ENCODE measurements at places on chromosomes 2 and 18.

DNA sequence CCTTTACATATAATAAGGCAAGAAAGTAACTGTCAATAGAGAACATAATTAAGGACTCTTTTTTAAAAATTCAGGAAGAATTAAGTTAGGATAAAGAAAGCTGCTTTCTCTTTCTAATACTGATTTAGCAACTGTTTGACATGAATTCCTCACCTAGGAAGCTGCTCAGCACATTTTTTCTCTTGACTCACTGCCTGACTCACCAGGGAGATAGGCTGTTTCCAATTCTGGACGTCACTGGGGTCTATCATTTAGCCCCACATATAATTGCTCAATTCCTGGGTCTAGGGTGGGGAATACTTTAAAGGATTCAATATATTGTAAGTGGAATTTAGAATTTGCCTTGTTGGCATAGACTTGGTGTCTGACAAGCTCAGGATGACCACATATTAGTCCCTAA is 50.8 kb upstream of the UGP2 start:
- no peak for DNase-seq

DNA sequence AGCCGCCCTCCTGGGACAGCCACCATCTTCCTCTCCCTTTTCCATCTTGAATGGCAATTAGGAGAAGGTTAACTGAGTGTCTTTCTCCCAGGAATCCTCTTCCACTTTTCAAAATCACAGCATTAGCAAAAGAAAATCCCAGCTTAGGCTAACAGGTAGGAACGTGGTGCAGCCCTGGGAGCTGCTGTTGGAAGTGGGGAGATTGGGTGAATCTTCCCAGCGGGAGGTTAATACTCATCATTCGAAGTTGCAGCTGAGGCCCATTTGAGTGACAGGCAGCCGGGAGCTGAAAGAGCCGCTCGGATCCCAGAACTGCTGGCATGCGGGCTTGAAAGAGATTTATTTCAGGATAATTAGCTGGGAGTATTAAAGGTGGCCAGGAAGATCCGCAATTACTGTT is 306.0 kb downstream of the BCL11A start:
- no peak for DNase-seq

DNA sequence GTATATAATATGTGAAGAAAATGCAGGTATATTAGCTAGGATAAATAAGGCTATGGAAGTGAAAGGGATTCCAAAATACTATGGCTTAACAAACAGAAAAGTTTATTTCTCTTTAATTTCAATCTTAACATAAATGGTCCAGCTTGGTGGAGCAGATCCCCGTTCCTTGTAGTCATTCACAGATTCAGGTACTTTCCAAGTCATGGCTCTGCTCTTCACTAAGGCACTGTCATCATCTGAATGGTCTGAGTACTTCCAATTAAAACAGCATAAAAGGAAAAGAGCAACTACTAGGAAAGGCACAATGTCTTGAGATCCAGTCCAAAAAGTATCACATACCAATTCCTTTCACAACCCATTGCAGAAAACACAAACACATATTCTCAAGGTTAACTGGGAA is 63.4 kb downstream of the OLA1 start:
- no peak for DNase-seq

DNA sequence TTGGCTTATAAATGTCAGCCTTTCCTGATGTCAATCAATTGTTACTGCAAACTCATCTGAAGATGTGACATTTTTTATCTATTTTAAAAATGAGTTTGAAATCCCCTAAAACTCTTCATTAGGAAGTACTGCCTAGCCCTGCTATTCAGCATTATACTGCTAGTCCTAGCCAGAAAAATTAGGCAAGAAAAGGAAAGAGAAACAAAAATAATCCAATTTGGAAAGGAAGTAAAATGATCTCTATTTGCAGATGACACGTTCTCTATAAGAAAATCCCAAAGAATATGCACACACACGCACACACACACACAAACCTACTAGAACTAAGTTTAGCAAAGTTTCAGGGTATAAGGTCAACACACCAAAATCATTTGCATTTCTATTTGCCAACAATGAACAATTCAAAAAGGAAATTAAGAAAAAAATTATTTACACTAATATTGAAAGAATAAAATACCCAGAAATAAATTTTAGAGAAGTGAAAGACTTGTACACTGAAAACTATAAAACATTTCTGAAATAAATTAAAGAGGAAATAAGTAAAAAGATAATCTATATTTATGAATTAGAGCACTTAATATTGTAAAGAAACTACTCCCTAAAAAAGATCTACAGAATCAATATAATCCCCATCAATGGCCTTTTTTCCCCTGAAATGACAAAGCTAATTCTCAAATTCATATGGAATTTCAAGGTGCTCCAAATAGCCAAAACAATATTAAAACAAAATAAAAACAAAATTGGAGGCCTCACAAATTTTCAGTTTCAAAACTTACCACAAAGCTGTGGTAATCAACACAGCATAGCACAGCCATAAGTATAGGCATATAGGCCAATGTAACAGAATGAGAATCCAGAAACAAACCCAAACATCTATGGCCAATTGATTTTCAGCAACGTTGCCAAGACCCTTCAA is 433.7 kb upstream of the TRIB2 start:
- DNase-seq, result no peak

GRCh38 chr18:57630002-57630753 is 8.5 kb upstream of the NARS1 start:
- DNase-seq, result peak; percentile 90

DNA sequence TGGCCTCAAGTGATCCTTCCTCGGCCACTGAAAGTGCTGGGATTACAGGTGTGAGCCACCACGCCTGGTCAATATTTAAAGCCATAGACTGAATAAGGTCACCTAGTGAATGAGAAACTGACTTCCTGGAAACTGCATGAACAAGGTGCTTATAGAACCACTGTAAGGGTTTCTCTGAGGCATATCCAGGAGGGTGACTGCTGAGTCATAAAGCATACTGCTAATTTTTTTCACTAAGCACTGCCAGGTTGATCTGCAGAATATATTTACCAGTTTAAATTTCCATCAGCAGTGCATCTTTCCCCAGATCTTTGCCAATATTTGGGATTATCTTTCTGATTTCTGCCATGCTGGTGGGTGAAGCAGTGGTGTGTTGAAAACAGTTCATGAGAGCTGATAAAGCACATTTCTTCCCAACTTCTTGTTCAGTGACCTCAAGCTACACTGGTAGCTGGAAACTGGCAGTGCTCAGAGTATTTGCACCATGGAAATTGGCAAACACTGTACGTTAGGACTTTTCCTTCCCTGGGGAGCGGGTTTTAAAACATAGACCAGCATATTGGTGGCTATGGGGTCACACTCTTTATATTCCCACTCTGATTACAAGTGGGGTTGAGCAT is 4.2 kb upstream of the CLIP4 start:
- DNase-seq, result no peak

GRCh38 chr18:45437366-45437765 is 177.9 kb upstream of the SLC14A2 start:
- DNase-seq, result no peak

DNA sequence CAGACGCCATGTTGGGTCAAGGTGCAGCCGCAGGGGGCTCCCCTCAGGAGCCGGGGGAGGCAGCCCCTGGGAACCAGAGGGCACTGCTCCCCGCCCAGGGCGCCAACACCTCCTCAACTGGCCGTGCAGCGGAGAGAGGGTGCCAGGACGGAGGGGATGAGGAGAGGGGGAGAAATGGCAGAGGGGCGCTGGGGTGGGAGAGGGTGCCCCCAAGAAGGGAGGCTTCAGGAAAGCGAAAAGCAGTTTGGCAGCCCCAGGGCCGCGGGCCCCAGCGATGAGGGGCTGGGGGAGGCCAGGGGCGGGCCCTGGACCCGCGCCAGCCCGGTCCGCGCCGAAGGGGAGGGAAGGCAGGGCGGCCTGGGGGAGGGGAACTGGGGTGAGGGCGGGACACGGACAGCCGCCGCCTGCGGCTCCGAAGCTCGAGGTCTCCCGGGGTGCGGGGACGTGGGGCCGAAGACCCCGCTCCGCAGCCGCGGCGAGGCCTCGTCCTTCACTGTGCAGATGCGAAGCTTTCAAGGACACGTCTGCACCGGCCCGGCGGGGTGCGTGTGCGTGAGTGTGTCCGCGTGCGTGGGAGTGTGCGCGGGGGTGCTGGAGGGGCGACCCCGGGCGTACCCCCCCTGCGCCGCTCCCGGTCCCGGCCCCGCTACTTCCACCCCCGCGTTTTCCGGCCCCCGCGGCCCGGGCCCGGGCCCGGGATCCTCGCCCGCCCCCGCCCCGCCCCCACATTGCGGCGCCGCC is 1.4 kb downstream of the DNMT3A start:
- DNase-seq, result no peak

GRCh38 chr18:36155851-36156757 is 26.4 kb downstream of the ELP2 start:
- no peak for DNase-seq
